NCI-H1105 (cell line): ENCODE measurements at places on chromosomes 4 and X.

GRCh38 chr4:186940476-186940875, 216.8 kb upstream of the FAT1 start:
- DNase-seq, result no peak

DNA sequence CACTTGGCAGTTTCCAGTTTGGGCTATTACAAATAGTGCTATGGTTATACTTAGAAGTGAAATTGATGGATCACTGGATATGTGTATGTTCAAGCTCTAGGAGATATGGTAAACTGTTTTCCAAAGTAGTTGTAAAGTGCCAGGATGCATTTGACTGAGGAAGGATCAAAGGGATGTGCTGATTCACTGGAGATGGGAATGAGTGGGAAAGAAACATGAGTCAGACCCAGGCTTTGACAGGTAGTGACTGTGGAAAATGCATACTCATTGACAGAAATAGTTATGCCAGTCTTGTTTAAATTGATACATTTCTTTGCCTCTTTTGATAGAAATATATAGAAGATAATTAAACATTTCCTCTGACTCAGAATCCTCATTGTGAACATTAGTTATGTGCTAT, 77.9 kb downstream of the CEP135 start:
- no peak for DNase-seq

DNA sequence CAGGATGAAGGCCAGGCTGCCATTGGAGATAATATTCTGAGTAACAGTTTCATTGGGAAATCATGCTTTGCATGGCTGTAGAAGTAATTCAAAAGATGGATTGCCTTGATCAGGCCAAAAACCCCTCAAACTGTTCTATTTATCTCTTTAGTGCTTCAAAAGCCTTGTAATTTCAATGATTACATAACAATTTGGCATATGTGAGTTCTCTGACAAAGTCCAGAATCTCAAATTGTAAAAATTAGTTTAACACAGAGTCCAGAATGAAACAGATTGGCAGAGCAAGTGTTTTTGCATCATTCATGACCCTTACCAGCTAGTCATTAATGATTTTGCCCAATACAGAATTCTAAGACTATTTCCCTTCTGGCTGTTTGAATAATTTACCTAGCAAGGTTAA, 347.3 kb downstream of the SPRY1 start:
- no peak for DNase-seq

DNA sequence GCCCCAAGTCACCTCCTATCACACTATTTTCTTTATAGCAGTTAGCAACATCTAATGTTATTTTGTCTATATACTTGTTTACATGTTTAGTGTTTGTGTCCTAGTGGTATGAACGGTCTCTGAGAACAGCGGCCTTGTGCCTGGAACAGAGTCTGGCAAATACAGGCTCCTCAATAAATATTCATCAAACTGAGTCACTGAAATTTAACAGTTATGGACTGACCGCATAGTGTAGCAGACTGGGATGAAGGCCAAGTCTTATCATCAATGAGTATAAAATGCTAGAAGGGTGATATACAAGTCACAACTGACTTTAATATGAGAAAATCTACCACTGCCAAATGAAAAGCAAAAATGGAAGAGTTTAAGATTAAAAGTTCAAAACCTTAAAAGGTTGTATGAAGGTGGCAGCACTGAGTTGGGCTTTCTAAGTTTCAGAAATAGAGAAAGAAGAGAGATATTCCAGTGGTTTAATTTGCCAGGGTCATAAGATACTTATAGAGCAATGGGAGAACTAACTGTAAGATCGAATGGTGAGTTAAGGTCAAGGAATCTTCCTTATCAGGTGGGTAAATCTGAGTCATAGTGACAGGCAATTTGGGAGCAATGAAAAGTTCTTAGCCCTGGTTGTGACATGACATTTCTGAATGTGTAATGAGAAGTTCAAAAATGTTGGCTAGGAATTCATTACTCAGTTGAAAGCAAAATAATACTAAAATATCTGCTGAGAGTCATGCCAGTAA, 34.9 kb downstream of the ELOVL6 start:
- no peak for DNase-seq

GRCh38 chr4:130131536-130131935, 1035.6 kb downstream of the C4orf33 start:
- no peak for DNase-seq

DNA sequence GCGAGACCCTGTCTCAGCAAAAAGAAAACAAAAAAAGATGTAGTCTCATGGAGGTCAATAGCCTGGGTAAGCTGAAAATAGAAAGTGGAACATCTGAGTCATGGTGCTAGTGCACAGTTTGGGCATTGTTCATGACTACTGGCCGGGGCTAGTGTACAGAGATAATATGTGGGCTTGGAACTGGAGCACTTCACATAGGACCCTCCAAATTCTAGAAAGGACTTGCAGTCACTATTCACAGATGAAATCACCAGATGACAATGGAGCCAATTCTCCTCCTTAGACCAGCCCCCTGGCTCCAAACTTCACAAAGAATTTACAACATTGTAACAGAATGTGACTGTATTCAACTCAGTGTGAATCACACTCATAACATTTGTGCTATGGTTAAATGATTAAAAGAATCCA, 367.8 kb upstream of the SLC7A11 start:
- no peak for DNase-seq

GRCh38 chr4:73599182-73599581, 21.1 kb downstream of the RASSF6 start:
- DNase-seq, result peak; percentile 7

- DNase-seq, result no peak
Observed at GRCh38 chr4:108646706-108647105, 3.7 kb upstream of the OSTC start.

DNA sequence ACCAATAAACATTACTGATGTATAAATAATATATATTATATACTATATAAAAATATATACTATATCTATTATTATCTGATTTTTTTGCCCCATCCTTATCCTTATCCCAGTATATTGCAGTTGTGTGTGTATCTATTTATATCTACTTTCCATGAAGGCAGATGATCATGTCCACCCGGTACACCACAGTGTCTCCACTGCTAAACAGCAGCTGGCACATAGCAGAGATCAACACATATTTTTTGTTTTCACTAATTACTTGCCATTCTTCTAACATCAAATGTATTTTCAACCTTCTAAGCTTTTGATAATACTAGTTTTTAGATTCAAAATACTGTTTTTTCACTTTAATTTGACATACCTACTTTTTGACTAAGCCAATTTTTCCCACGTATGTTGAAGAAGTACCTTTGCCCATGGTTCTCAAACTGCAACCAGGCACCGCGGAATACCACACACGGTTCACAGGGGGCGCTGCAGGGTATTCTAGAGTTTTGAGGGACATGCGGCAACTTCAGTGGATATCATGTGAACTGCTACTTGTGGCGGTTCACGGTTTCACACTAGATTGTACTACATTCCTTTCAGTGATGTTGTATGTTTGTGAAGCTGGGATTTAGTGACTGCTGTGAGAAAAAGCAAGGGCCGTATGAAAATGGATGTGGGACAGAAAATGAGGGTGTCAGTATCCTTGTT, 182.5 kb upstream of the NPY2R start:
- no peak for DNase-seq

DNA sequence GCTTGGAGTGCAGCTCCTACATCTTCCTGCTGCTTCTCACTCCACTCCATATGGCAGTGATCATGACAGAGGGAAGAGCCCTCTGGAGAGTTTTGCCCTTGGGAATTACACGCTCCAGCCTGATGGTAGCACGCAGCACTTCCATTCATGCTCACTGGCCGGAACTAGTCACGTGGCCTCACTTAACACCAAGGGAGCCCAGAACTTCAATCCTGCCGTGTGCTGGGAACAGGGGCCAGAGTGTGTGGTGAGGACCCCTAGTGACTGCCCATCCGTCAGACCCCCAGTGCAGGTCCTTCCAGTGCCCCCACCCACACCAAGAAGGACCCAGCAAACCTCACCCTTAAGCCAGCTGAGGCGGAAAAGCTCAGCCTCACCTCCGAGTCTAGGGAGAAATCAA, 230.7 kb downstream of the EVC2 start:
- DNase-seq, result no peak
